Osteocyte (in vitro differentiated cells): ENCODE measurements at places on chromosomes 3 and 15.

DNA sequence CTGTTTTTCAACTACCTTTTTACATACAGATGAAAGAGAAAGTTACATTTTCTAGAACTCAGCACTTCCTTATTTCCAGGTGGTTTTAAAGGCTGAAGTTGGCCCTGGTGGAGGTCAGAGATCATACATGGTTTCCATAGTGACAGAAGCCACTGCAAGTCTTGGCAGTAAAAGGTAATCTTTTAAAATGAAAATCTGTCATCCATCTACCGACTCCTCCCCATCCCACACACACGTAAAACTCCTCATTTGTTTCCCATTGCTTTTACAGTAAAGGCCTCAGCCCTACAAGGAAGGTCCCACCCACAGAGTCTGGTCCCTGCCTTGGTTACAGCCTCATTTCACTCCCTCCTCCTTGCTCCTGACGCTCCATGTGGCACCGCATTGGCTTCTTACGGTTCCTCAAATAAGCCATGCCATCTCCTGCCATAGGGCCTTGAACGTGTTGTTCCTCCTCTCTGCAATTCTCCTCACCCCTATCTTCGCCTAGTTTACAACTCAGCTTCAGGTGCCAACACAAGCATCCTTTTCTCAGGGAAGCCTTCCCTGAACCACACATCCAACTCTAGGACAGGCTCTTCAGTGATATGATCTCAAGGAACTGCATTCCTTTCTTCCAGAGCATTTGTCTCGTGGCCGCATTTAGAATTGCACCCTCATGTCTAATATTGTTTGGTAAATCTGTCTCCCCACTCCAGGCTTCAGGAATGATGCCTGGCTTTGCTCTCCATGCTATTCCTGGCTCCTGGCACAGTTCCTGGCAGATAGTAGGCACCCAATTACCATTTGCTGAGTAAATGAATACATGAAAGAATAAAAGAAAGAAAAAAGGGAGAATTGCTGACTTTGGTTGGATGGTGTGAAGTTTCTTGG, 2.6 kb downstream of the CYP19A1 start:
- no peaks in the 10 kb centered on the region for H3K4me1 ChIP-seq
- H3K36me3 ChIP-seq, result no peaks in the 10 kb centered on the region
- no peak for DNase-seq
- H3K27me3 ChIP-seq, result peaks cover 15% of the 10 kb centered on the region
- no peak overlapping the region for H3K27ac ChIP-seq
- H3K4me3 ChIP-seq, result no peak overlapping the region

DNA sequence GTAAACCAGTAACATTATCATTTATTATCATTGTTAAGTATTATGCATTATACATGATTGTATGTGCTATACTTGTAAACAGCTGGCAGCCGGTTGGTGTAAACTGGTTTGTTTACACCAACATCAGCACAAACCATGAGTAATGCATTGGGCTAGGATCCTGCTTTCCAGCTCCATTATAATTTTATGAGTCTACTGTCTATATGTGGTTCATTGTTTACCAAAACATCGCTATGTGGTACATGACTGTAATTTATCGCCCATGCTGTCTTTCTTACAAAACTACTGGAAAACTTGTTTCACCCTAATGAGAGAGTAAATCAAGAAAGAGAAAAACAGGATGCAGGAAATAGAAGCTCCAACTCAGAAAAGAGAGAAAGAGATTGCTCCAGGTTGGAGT, 224.8 kb upstream of the CBLB start:
- H3K36me3 ChIP-seq, result no peaks in the 10 kb centered on the region
- no peak overlapping the region for H3K27ac ChIP-seq
- no peak for DNase-seq
- H3K4me3 ChIP-seq, result no peak overlapping the region
- H3K4me1 ChIP-seq, result peaks cover 12% of the 10 kb centered on the region
- no peaks in the 10 kb centered on the region for H3K27me3 ChIP-seq

DNA sequence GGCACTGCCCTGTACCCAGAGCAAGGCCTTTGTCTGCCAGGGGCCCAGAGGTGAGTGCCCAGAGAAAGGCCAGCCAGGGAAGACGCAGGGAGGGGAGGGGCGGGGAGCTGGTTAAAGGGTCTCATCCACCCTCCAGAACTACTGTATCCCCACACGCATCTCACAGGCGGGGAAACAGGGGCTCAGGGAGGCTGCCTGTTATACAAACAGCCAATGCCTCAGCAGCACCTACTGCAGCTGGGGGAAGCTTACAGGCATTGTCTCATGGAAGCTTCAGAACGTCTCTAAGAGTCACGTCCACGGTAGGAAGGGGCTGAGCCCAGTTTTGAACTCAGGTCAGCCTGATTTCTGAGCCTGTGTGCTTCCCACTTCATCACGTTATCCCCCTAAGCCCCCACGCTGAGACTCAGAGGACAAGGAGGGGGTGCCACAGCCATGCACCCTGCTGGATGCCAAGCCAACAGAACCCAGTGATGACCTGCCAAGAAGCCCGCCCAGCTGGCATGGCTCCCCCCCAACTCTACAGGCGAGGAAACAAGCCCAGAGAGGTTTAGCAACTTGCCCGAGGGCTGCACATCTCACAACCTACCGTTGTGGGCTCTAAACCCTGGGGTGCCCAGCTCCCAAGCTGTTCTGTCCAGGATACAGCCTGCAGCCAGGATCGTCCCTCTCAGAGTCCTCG, 54.5 kb downstream of the IQSEC1 start:
- H3K27me3 ChIP-seq, result no peaks in the 10 kb centered on the region
- H3K36me3 ChIP-seq, result peaks cover 2% of the 10 kb centered on the region
- DNase-seq, result no peak
- peak overlapping the region; percentile 41 for H3K27ac ChIP-seq
- H3K4me3 ChIP-seq, result no peak overlapping the region

DNA sequence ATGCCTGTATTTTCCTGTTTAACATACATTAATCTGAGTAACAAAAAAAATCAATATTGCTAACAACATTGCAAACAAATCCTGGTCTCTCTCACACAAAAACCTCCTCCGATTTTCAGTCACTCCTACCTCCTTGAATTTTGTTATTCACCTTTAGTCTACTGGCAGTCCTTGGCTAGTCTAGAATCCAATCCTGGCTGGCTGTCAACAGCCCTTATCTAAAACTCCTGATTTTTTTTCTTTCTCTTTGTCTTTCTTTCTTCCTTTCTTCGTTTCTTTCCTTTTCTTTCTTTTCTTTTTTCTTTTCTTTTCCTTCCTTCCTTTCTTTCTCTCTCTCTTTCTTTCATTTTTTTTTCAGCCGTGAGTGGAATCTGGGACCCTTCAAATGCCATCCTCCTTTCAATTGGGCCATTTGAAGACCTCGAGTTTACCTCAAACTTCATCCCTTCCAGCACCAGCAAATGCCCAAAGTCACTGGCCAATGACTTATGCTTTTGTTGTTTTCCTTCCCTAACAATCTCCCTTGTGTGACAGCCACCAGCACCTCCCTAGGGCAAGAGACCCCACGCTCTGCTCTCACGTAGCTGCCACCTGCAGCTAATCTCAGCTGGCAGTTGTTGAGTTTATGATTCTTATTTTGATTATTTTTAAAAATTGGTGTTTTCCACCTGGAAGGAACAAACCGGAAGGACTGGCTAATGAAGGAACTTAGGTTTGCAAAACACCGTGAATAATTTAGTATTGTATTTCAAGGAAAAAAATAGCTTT, 6.8 kb upstream of the ONECUT1 start:
- no peak overlapping the region for H3K27ac ChIP-seq
- H3K4me3 ChIP-seq, result no peak overlapping the region
- no peaks in the 10 kb centered on the region for H3K4me1 ChIP-seq
- DNase-seq, result no peak
- H3K36me3 ChIP-seq, result no peaks in the 10 kb centered on the region
- peaks cover 60% of the 10 kb centered on the region for H3K27me3 ChIP-seq

DNA sequence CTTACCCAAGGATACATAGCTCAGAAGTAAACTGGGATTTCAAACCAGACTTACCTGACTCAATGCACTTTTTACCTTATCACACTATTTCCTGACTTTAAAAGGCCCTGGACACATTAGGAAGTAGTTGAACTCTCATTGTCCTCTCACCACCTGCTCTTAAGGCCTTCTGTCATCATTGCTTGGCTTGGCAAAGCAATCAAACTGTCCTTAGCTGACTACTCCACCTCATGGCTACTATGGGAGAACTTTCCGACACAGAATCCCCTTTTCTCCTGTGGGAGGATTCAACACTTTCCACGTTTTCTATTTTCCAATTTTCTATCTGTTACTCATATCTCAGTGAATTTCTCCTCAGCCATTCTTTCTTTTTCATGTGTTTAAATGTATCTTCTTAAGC, 55.4 kb downstream of the ZNF148 start:
- peaks cover 23% of the 10 kb centered on the region for H3K36me3 ChIP-seq
- H3K27ac ChIP-seq, result no peak overlapping the region
- no peak overlapping the region for H3K4me3 ChIP-seq
- peaks cover 34% of the 10 kb centered on the region for H3K4me1 ChIP-seq
- no peaks in the 10 kb centered on the region for H3K27me3 ChIP-seq

DNA sequence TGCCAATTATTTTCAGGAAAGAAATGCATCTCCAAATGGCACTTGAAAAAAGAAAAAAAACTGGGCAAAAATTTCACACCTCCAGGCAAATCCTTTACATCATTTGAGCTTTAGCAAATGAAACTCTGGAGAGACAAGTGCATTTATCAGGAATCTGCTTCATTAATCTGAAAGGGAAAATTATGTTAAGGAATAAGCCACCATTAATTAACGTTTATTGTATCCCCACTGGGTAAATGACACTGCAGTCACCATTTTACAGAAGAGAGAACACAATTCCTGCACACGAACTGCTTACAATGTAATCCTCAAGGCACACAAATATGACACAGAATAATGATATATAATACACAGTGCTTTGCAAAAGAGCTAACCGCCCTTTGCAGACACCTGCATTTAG, 217.3 kb downstream of the OSBPL10 start:
- peaks cover 9% of the 10 kb centered on the region for H3K4me1 ChIP-seq
- H3K4me3 ChIP-seq, result no peak overlapping the region
- H3K27me3 ChIP-seq, result no peaks in the 10 kb centered on the region
- no peak overlapping the region for H3K27ac ChIP-seq

GRCh38 chr15:31799715-31800321, 230.5 kb upstream of the CHRNA7 start:
- H3K27ac ChIP-seq, result no peak overlapping the region
- no peak for DNase-seq
- H3K4me3 ChIP-seq, result no peak overlapping the region
- H3K36me3 ChIP-seq, result no peaks in the 10 kb centered on the region

GRCh38 chr15:78048628-78048920, 28.9 kb downstream of the TBC1D2B start:
- no peaks in the 10 kb centered on the region for H3K27me3 ChIP-seq
- no peak overlapping the region for H3K4me3 ChIP-seq
- peaks cover 25% of the 10 kb centered on the region for H3K36me3 ChIP-seq
- peaks cover 59% of the 10 kb centered on the region for H3K4me1 ChIP-seq
- peak overlapping the region; percentile 84 for H3K27ac ChIP-seq

GRCh38 chr15:27237319-27237939, 266.4 kb downstream of the GABRG3 start:
- DNase-seq, result no peak
- H3K27me3 ChIP-seq, result no peaks in the 10 kb centered on the region
- no peak overlapping the region for H3K4me3 ChIP-seq
- peaks cover 13% of the 10 kb centered on the region for H3K4me1 ChIP-seq
- H3K27ac ChIP-seq, result no peak overlapping the region
